Activated T-helper 1 cell treated with anti-CD3 and anti-CD28 coated beads, Interleukin-2, amount 50 U/mL, for 16 hours (primary cell): ENCODE measurements at places on chromosomes 5 and 9.

DNA sequence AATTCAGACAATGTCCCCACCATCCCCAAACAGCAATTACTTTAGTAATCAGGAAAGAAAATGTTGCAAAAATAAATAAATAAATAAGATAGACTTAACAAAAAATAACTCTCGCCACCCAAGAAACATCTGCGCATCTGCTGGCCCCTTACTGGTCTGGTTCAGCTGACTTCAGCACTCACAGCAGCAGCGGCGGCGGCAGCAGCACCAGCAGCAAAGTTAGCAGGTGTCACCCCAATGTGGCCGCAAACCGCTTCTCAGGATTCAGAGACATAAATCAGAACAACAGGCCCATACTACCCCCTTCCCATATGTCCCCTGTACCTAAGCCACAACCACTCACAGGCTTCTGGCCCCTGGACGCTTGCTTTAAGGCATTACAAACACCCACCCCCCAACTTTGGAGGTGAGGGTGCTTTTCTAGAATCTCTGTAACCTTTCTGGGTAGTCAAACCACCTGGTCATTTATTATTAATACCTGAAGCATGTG, 593.0 kb downstream of the BNC2 start:
- no peak for DNase-seq

- no peak for DNase-seq
These were observed 65.8 kb upstream of the CHD1 start for GRCh38 chr5:98994611-98995010.

DNA sequence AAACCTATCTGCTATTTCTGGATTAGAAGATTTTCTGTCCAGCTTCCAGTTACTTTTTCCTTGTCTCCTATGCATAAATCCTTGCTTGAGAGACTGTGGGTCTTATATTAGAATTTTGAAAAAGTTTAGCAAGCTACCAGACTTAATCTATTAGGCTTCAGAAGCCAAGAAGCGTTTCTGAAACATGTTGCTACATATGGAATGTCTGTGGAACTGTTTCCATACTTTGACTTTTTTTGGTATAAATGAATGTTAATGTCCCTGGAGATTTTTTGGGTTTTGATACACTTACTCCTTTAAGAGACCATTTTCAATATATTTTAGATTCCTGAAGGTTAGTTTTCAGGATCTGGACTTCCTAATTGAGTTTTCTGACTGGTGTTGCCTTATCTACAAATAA, 191.4 kb upstream of the SGCD start:
- DNase-seq, result no peak

GRCh38 chr9:87371795-87372355, 125.8 kb upstream of the DAPK1 start:
- no peak for DNase-seq

DNA sequence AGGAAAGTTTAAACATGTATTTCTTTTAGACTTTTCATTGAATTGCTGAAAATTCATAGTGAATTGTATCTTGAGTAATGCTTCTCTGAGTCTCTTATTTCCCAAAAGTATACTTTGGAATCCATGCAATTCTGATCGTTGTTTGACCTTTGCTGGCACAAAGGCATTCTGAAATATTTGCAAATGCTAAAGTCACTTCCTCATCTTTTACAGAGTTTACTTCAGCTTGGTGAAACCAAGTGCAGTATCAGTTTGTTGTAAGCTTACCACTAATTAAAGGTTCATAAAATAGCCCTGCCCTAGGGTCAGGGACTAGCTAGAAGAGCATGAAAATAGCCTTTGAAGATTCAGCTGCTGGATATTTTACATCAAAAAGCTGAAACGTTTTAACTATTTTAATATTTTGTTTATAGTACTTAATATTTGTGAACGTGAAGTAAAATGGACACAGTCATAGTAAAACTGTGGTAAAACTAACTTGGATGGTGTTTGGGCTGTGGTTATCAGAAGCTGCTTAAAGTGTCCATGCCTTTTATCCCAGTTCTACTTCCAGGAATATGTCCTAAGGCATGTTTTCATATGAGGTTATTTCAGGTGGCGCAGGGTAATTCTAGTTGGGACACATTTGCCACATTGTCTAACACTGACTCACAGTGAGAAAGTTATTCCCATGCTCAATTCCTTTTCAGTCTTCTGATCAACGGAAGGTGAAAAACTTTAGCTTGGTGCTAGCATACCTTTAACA, 45.3 kb downstream of the SLC22A5 start:
- DNase-seq, result no peak

DNA sequence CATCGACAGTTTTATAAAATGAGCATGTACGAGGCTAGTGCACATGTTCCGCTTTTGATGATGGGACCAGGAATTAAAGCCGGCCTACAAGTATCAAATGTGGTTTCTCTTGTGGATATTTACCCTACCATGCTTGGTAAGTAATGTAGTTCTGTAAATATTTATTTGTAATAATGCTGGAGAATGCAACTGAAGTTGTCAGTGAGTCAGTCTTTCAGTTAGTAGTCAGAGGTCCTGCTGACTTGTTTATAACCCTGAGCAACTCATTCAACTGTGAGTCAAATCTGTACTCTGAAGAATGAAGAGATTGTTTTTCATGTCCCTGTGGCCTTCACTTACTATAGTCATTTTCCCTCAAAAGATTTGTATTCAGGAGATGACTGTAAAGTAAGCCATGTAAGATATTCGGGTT, 28.4 kb upstream of the GPR150 start:
- DNase-seq, result no peak

DNA sequence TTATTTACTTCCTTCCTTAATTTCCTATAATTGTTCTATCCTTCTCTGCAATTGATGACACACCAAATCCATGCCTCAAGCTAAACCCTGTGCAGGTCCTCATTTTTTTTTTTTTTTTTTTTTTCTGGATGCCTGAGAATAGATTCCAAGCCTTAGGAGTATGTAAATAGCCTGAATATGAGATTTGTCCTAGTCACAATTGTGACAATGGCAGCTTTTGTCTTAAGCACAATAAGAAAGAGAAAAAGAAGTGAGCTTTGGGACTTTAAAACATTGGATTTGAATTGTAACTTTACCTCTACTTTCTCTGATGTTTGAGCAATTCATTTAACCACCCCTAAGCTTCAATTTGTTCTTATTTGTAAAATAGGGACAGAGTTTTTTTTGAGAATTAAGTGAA, 280.5 kb downstream of the TUSC1 start:
- DNase-seq, result no peak

GRCh38 chr5:6399980-6400910, 21.9 kb upstream of the MED10 start:
- DNase-seq, result no peak

GRCh38 chr9:121529237-121529987, 29.8 kb upstream of the GGTA1 start:
- DNase-seq, result no peak
